ENCODE measurements at places on chromosomes 6 and 20. TPM values are rescaled to one million over a fixed set of nuclear protein-coding genes. Genes with fewer than 3 reads are reported as not detected.

The HLA-DQB2 gene
- total RNA-seq, result not detected

The LCA5 gene
- 0.74 TPM for total RNA-seq

The MOXD1 gene
- total RNA-seq, result 2.7 TPM

The SMIM28 gene
- not detected for total RNA-seq

The FOXF2 gene
- 14.4 TPM for total RNA-seq

The ZC3H12D gene
- 0.12 TPM for total RNA-seq

The CBLN4 gene
- not detected for total RNA-seq

The NINL gene
- total RNA-seq, result 11.4 TPM

The ZNF311 gene
- total RNA-seq, result 0.22 TPM

The LY6G5C gene
- 1.3 TPM for total RNA-seq

The COL21A1 gene
- 0.55 TPM for total RNA-seq

The OR2B6 gene
- total RNA-seq, result 0.15 TPM

The PRRT1 gene
- 0.63 TPM for total RNA-seq

The ESR1 gene
- not detected for total RNA-seq

The DSP gene
- 41.5 TPM for total RNA-seq

The CLPSL2 gene
- 0.99 TPM for total RNA-seq

The PLCB4 gene
- 23.2 TPM for total RNA-seq

Measured in A549 treated with Hydrocortisone at 1 μM for 4 hours (cell line).